ENCODE measurements at places on chromosomes 7 and 10.

DNA sequence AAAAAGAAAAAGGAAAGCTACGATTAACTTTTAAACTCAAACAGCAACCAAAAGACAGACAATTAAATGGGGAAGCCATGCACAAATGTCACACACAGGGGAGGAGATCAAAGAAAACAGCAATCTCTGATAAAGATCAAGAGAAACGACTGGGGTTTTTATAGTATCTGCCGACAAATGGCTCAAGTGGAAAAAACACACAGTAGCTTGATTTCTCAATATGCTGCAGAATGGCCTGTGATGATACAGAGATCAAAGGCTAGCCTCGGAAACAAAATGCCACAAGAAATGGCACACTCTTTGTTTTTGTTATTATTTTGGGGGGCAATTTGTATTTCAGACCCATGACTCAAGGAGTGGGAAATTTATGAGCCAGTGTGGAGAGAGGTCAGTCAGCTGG lies 126.1 kb downstream of the TEX36 start:
- no peak for DNase-seq

DNA sequence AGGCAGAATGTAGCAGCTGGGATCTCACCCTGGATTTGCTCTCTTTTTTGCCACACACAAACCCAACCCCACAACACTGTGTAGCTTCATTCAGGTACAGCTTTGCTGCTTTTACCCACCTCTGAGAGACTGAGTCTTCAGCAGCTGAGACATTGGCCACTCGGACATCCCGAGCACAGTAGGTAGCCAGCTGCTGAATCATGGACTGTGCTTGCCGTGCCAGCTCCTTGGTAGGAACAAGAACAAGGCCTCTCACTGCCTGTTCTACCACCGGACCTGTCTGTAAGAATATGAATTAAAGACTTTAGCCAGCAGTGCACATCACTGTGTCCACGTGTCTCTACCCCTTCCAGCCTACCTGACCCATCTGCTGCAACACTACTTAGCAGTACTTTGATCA lies 937 bp downstream of the DDX56 start:
- no peak for DNase-seq

GRCh38 chr10:47383261-47384147 lies 589 bp downstream of the ZNF488 start:
- DNase-seq, result peak; percentile 41

GRCh38 chr10:121590772-121591171 lies 7.5 kb downstream of the FGFR2 start:
- DNase-seq, result no peak

- DNase-seq, result no peak
These were observed 338.4 kb downstream of the GALNT17 start for GRCh38 chr7:71470326-71470725.

DNA sequence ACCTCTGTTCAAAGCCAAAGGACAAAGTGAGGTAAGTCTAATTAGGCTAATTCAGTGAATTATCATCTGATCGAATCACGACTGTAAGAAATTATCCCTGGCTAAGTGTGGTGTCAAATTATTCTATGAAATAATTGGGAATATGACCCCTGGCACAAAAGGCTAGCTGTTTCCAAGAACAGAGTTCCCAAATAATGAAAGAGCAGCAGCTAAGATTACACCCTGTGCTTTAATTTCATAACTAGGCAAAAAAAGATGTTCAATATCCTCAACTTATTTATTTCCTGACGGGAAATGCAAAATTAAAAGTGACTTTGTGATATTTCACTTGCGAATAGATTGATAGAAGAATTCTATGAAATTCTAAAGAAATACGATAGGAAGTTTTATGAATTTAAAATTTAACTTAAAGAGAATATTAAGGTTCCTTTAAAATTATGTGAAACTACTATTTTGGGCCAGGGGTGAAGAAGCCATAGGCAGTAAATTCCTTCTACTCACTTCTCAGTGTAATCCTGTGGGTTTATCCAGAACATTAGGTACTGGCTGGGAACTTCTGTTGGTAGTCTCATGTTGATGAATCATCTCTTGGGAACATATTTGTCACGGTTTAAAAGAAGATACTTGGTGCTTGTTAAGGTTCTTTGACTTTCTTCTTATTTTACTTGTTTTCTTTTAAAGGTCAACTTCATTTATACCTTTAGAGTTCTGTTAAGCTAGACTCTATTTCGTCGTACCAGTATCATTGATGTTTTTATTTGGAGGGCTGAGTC lies 148.5 kb downstream of the POLR1F start:
- DNase-seq, result no peak

DNA sequence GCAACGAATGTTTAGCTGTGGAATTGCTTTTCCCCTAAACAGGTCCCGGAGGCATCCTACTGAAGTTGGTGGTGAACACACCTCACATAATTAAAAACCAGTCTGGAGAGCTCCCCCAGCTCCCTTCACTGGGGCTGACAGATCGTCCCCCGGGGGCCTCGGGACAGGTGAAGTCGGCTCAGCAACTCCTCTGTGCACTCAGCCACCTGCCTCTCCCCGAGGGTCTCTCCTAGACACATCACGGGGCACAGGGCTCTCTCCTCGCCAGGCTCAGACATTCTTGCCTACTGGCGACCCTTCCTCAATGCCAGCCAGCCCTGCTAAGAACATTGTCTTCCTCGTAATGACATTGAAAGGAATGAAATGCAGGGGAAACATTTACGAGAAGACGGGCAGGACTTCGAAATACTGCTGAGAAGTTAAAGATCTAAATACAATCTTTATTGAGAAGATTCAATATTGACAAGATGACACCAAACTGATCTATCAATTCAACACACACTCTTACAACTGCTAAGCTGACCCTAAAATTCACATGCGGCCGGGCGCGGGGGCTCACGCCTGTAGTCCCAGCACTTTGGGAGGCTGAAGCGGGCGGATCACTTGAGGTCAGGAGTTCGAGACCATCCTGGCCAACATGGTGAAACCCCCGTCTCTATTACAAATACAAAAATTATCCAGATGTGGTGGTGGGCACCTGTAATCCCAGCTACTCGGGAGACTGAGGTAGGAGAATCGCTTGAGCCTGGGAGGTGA lies 88.1 kb upstream of the DNAAF5 start:
- no peak for DNase-seq

DNA sequence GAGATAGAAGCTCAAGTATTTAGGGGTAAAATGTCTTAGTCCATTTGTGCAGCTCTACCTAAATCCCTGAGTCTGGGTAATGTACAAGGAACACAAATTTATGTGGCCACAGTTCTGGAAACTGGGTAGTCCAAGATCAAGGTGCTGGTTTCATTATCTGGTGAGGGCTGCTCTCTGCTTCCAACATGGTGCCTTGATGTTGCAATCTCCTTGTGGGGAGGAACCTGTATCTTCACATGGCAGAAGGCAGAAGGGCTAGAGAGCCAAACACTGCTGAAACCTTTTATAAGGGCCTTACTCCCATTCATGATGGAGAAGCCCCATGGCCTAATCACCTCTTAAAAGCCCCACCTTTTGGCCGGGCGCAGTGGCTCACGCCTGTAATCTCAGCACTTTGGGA lies 8.7 kb upstream of the BAZ1B start:
- DNase-seq, result no peak

- DNase-seq, result peak; percentile 86
These were observed 1.3 kb upstream of the SLC26A5 start for GRCh38 chr7:103447073-103447960.

GRCh38 chr7:1204460-1205140 lies 28.1 kb upstream of the UNCX start:
- DNase-seq, result no peak

DNA sequence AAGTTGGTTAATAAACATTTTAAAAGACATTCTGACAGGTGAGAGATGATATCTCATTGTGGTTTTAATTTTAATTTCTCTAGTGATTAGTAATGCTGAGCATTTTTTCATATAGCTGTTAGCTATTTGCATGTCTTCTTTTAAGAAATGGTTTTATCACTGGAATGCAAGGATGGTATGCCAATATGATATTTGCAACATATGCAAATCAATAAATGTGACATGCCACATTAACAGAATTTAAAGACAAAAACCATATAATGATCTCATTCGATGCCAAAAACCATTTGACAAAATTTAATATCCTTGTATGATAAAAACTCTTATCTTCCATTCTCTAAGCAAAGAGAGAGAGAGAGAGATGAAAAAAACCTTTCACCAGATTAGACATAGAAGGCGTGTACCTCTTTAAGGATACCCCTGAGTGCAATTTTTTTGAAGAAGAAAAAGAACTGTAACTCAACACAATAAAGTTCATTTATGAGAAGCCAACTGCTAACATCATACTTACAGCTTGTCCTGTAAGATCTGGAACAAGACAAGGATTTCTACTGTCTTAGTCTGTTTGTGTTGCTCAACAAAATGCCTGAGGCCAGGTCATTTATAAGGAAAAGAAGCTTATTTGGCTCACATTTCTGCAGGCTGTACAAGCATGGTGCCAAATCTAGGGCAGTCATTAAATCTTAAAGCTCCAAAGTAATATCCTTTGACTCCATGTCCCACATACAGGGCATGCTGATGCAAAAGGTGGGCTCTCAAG lies 39.7 kb upstream of the ZMYND11 start:
- DNase-seq, result no peak

DNA sequence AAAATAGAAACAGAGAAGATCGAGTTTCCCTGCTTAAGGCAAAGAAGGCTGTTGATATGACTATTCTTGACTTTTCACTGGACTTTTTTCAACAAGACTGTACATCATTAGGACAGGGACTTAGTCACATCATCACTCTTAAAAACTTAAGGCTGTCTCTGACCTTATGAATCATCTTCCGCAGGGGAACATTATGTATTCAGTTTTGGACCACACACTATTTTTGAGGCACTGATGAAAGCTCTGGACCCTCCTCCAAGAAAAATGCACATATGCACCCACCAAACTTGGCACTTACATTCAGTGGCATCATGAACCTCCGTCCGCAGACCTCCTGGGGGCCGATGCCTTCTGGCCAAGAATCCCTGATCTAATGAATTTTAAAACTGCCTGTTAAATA lies 96.4 kb downstream of the CALD1 start:
- DNase-seq, result no peak

GRCh38 chr7:47408675-47409074 lies 173.2 kb downstream of the TNS3 start:
- DNase-seq, result no peak

DNA sequence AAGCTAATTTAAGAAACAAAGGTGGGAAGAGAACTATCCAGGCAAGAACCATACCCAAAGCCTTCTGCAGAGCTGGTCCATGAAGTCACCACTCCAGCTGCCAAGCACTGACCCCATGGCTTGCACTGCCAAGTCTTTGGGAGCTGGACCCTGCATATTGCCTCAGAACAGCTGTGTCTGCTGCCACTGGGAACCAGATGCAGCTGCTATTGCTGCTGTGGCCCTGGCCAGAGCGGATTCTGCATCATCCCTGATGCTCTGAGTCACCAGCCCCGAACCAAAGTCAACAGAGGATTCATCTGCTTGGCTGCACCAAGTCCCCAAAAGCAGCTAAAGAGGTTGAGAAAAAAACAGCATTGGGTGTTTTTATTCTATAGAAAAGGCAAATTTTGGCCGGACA lies 39.2 kb upstream of the GSAP start:
- no peak for DNase-seq

- no peak for DNase-seq
These were observed 15.5 kb downstream of the ELMO1 start for GRCh38 chr7:37433166-37433565.

DNA sequence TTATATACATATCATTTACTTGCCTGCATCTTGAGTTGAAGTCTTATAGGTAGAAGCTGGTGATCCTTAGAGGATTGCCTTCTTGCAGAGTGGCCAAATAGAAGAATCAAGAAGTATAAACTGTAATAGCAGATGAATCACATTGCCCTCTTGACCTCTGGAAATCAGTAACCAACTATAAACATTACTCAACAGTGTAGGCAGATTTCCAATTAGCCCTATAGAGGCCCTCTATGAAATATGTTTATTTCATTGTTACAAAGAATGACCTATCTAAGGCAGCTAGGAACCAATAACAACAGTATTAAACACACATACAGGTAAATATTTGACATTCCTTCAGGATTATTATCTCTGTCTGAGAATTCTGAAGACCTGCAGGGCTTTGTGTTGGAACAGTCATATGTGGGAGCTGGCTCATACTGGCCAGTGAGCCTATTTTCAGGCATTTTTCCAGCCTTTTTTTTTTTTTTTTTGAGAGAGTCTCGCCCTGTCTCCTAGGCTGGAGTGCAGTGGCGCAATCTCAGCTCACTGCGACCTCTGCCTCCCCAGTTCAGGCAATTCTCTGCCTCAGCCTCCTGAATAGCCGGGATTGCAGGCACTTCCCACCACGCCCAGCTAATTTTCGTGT lies 7.2 kb upstream of the SRI start:
- no peak for DNase-seq

DNA sequence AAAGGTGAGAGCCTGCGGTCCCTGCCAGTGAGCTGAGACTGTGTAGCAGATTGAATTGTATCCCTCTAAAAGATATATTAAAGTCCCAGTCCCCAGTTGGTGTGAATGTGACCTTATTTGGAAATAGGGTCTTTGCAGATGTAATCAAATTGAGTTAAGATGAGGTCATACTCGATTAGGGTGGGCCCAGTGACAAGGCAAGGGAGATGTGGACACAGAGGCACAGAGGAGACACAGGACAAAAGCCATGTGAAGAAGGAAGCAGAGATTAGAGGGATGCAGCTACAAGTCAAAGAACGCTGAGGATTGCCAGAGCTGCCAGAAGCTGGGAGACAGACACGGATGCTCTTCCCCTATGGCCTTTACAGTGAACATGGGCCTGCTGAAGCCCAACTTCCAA lies 104.3 kb downstream of the CLEC2L start:
- DNase-seq, result no peak
